ENCODE measurements at places on chromosomes 16 and 17.

DNA sequence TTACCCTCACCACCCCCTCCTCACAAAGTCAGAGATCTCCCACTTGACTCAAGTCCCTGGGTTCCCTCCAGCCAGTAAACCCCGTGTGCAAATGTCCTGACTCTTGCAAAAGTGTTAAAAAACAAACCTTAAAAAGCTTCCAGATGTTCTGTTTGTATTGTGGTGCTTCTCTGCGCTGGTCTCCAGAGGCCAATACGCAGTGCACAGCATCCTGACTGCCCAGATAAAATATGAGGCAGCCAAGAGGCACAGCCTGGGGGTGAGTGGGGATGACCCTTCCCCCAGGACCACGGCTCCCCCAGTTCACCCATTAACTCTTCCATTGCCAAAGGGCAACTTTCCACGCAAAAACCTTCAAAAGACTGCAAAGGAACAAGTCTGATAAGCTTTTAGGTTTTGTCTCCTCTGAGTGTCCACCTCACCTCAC is 291.8 kb downstream of the SOX9 start:
- DNase-seq: no peak

- DNase-seq: no peak
Observed at GRCh38 chr16:49739381-49739780, 116.5 kb downstream of the ZNF423 start.

DNA sequence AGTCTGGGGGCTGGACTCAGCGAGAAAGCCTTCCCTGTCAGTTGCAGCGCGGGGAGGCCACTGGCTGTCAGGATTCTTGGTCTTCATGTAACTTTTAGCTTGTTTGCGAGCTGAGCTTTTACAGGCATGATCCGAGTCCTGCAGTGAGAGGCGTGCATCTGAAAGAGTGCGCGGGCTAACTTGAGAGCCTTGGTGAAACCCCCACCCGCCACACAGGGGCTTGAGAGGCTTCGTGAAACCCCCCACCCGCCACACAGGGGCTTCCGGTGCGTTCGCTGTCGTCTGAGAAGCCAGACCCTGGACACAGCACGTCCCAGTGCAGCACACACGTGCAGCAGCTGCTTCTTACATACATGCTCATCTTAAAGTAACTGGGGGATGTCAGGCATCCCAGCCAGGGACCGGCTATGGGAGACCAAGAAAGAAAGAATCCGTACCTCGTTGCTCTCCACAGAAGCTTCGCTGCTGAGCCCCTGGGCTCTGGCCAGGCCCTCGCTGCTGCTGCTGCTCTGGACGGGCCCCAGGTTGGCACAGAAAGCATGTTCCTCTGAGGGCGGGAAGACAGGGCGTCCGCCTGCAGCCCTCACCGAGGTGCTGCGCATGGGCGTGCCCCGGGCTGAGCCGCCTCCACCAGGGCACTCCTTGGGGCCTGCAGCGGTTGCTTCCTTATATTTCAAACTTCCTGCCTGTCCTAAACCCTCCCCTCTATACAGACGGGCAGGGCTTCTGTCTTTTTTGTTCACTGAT is 7.8 kb downstream of the NUDT16L1 start:
- no peak for DNase-seq

DNA sequence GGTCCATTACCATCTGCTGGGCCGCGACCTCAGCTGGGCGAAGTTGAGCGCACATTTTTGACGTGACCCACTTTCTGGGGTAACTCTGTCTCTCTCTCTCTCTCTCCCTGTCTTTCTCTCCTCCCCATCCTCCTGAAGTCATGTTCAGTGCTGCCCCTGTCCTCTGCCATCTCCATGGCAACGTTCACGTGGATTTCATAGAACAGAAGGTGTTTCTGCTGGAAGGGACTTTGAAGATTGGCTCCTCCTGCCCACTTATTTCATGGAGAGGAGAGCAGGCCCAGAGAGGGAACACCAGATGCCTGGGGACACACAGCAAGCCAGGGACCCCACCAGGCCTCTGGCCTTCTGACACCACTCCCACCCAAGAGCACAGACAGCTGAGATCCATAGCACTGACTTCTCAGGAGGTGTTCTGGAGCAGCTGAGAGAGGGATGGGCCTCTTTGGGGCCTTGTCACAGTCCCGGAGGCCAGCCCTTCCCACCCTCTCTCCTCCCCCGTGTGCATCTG is 4.2 kb upstream of the CCNF start:
- no peak for DNase-seq

GRCh38 chr17:45729294-45729907 is 54.7 kb upstream of the CRHR1 start:
- DNase-seq: no peak

DNA sequence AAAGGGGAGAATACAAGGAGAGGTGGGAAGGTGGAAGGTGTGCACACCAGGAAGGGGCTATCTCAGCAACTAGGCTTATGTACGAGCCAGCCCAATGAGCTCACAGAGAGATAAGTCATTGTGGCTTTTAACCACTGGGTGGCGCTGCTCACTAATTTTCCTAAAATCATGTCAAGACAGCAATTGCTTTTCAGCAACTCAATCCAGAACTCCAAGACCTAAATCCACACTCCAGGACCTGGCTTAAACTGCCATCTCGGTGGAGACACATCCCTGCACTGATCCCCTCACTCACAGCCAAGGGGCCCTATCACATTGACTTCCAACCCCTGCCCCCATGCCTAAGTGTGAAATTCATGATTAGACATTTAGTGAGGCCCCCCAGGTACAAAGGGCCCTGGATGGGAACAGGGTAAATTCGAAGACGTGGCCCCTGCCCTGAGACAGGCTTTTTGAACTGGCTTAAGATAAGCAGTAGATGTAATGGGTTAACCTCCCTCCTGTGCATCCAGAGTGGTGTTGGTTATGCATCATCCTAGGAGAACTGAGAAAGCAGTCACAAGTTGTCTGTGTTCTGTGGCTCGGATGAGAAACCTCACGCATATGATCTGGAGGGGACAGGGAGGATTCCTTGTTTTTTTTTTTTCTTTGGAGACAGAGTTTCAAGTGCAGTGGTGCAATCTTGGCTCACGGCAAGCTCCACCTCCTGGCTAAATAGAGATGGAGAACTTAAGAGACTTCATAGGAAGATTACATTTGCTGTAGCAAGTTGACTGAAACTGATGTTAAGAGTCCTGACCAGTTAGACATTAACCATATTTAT is 11.5 kb downstream of the CCL16 start:
- DNase-seq: peak; percentile 74

- DNase-seq: peak; percentile 89
Observed at GRCh38 chr16:30741461-30741914, 6.7 kb upstream of the PHKG2 start.

DNA sequence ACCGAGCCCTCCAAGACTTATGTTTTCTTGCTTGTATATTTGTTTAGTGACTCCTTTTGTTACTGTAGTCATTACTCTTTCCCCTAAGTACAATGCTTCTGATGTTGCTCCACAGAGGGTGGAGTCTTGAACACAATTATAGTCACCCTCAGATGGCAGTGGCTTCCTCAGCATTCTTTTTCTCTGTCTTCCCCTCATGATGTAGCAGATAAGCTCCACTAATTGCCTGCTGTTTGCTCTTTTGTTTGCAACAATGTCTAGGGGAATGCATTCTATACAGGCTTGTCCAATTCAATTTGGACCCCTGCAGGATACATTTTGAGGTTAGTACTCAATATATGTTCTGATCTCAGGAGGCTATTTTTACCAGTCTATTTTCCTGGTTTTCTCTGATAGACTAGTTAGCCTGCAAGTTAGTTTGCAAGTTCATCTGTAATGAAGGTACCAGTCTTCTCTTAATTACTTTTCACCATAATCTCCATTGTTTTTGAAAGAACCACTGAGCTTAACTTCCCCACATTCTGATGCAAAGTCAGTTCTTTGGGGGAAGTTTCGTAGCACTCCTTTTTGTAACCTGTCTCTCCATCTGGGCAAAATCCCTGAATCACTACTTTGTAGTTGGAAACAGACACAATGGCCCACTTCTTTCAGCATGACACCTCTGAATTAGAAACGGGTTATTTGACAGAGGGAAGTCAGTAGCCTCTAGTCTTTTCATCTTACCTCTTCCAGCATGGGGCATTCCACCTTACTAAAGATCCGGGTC is 1509.2 kb downstream of the CDH11 start:
- DNase-seq: no peak

GRCh38 chr17:80696964-80697363 is 152.3 kb downstream of the RPTOR start:
- DNase-seq: no peak

GRCh38 chr17:56636265-56636664 is 42.8 kb downstream of the NOG start:
- peak; percentile 46 for DNase-seq

DNA sequence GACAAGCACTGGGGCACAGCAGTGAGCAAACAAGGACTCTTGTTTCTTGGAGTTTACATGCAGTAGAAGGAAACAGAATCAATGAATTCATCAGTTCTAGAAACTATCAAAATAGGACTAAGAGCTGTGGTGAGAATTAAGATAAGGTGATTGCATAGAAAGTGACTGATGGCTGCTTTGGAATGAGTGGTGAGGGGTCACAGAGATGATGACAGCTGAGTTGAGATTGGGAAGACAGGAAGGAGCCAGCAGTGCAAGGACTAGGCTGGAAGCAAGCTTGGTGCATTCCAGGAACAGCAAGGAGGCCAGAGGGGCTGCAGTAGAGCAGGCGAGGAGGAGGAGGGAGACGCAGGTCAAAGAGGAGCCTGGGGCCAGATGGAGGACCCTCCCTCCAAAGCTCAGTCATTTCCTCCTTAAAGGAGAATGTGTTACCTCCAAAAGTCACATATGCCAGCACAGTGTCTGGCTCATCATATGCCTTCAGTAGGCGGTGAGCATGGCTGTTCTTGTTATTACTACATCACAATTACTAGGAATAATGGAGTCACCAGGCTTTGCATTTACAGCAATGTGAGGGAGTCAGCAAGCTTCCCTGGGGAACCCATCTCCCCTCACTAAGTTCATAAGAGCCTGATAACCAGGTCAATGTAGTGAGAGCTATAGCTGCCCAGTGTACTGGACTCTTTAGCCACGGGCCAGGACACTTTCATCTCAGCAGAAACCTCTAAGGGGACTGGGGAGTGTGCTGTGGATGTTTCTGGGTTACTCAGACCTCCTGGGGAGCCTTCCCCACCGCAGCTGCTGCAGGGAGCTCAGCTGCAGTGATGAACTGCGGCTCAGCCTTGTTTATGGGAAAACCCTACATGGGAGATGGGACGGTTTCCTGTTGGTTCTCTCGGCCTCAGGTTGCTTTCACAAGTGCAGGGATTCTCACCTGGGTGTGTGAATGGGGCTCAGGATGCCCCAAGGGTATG is 157.2 kb downstream of the SEC14L1 start:
- peak; percentile 46 for DNase-seq

DNA sequence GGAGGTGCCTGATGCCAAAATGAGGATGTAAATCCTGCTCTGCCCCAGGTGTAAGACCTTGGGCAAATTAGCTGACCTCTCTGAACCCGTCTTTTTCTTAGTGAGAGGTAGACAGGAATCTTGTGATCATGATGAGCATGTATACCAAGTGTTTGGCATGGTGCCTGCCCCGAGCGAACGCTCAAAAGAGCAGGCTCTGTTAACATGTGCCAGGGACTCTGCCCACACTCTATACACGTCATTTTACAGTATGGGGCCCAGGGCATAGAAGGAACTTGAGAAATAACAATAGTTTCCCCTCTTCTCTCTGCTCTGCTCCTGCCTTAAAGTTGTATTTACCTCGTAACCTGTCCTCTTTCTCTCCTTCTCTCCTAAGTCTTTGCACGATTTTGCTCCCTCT is 9.3 kb upstream of the MAF start:
- no peak for DNase-seq

DNA sequence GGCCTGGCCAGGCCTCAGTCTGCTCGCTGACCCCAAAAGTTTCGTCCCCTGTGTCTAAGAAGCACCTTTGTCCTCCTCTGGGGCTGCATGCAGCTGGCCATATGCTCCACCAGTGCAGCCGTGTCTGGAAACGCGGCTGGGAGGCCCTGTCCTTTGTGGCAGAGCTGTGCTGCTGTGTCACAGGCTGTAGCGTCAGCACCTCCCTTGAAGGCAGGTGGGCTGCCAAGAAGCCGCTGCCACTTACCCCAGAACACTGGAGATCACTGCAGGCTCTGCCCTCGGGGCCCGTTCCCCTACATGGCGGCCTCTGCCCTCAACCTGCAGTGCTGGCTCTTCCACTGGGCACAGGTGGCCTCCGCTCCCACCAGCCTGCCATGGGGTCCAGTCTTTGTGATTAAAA is 15.7 kb upstream of the MC1R start:
- DNase-seq: no peak

GRCh38 chr17:33647956-33648355 is 354.9 kb upstream of the ASIC2 start:
- DNase-seq: peak; percentile 7

- no peak for DNase-seq
Observed at GRCh38 chr17:49753959-49754391, 10.0 kb downstream of the FAM117A start.

- no peak for DNase-seq
Observed at GRCh38 chr17:9002227-9002605, 19.1 kb upstream of the NTN1 start.

GRCh38 chr16:2008631-2009163 is 924 bp downstream of the ZNF598 start:
- DNase-seq: peak; percentile 38

DNA sequence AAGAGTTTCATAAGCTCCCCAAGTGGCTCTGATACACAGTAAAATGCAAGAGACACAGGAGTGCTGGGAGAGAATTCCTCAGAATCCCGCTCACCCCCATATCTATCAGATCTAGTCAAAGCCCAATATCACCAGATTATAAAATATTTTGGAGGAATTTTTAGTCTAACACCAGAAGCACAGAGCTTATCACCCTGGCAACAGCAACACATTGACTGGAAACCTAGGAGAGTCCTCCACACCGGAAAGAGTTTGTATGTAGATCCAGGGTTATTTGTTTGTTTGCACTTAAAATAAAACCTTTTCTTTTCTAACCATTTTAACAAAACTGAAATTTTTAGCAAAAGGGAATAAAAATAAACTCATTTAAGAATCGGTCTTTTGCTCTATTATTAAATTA is 7.2 kb downstream of the SOX9 start:
- no peak for DNase-seq

- DNase-seq: peak; percentile 25
Observed at GRCh38 chr17:4666296-4666695, 24.8 kb upstream of the ALOX15 start.

DNA sequence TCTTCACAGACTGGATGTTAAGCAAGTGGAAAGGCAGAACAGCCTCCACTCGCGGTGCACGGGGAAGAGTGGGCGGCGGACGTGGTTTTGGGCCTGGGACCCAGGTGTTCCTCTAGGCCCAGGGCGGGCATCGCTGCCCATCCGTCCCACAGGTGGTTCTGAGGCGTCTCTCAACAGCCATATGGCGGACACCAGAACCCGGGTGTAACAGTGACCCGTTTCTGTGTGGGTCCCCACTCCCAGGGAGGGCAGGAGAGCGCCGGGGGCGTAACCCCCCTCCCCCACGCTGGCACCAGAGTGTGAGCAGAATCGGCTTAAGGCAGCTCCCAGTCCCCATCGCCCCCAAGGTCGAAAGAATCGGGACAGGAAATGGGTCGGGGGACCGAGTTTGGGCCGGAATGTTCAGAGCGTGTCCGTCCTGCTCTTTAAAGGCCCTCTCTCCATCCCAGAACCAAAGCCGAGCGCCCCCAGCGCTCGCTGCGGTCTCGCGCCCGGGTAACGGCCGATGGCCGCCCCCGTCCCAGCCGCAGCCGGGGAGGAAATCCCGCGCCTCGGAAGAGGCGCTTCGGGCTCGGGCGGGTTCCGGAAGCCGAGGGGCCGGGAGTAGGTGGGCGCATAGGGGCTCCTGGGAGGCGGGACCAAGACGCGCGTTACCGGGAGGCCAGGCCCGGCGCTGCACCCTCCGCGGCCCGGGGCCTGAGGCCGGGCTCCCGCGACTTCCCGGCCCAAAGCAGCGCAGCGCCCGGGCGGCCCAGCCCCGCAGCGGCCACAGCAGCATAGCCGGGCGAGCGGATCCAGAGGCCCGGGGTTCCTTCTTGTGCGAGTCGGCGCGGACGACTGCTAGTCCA is at the start of gene TK2:
TK2 (minus strand) TSS at position 839 of the 848 bp plus-strand sequence; CDS start at position 778, 61 bp downstream.
- DNase-seq: peak; percentile 78
